ENCODE measurements at places on chromosomes 5 and 9. TPM values are rescaled to one million over a fixed set of nuclear protein-coding genes. Genes with fewer than 3 reads are reported as not detected.

C5orf63 gene
- 4.0 TPM for total RNA-seq

DNA sequence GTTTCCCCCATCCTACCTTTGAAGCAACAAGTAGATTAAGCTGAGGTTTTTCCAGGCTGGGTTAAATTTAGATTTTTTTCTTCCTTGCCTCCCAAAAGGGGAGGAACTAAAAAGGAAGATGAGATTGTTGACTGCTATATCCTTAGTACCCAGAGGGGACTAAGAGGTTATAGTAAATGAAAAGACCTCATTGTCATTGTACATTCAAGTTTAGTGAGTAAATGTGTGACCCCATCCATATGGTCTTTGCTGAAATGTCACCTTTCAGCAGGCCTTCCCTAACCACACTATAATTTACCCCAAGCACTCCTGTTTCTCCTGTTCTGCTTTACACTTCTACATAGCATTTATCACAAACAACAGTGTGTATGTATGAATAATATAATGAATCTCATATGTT, 35.8 kb upstream of the CHD1 start:
- no peak for DNase-seq

DNA sequence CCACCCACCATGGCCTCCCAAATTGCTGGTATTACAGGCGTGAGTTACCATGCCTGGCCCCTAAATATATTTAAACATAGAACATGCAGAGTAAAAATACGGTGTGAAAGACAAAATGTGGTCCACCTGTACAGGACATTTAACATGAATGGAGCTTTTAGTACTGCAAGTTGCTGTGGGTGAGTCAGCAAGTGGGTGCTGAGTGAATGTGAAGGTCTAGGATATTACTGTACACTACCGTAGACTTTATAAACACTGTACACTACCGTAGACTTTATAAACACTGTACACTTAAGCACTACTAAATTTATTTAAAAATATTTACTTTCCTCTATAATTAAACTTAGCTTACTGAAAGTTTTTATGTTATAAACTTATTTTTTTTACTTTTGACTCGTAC, 317.8 kb downstream of the PRDM9 start:
- no peak for DNase-seq

DNA sequence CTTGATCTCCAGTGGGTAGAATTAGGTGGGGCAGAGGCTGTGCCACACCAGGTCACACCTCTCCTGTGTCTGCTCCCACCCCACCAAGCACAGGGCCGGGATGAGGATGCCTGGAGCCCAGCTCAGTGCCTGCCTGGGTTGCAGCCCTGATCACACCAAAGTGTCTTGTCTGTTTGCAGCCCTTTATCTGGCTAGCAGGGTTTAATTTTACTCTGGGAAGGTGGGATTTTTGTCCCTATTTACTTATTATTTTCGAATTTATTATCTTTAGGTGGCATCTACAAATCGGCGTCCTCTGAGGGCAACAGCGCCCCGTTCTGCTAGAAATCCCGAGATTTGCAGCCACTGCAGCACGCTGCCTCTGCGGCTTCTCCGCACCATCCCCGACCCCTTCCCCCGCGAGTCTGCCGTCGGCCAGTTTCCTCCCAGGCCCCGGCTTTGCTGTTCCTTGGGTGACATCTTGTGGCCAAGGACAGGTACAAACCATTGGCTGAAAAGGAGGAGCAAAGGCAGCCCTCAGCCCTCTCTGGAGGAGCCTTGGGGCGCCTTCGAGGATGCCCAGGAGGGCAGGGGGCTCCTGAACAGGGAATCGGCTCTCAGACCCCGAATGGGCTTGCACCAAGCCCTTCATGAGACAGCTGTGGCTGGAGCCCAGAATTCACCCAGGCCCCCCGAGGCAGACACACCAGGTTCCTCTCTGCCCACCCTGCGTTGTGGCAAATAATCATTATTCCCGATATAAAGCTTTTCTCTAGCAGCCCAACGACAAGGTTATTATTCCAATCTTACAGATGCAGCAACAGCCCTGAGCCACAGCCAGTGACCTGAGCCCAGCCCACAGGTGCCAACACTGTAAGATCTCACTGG, 113.0 kb downstream of the GAPVD1 start:
- peak; percentile 77 for DNase-seq

OGN gene
- 140 TPM for total RNA-seq

IL9 gene
- not detected for total RNA-seq

GARNL3 gene
- 2.5 TPM for total RNA-seq

CYLC2 gene
- not detected for total RNA-seq
